Fibroblast of lung (primary cell): ENCODE measurements at places on chromosomes 3 and 15. TPM values are rescaled to one million over a fixed set of nuclear protein-coding genes. Genes with fewer than 3 reads are reported as not detected.

The SMAD6 gene
- total RNA-seq, result 8.7 and 8.9 TPM in 2 replicates

The CDCP1 gene
- total RNA-seq, result 16.9 and 56.1 TPM in 2 replicates

- no peaks in the 10 kb centered on the region for H3K36me3 ChIP-seq
- H3K27ac ChIP-seq, result no peak overlapping the region
- no peaks in the 10 kb centered on the region for H3K27me3 ChIP-seq
- H3K4me1 ChIP-seq, result no peaks in the 10 kb centered on the region
These were observed 221.8 kb downstream of the THRB start for GRCh38 chr3:24272875-24273274.

DNA sequence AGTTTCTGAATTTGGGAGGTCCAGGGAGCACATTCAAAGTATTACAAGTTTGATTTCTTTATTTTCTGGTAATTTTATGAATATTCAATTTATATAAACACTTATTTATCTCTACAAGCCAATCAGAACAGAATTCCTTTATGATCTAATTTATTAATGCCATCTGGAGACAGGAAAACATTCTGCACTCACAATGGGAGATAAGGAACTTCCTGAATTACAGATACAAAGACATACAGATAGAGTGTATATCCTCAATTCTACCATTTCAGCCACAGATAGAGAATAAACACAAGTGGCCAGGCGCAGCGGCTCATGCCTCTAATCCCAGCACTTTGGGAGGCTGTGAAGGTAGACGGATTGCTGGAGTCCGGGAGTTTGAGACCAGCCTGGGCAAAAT lies 86.0 kb downstream of the IQCH start:
- H3K4me3 ChIP-seq, result no peak overlapping the region
- H3K36me3 ChIP-seq, result no peaks in the 10 kb centered on the region
- H3K4me1 ChIP-seq, result no peaks in the 10 kb centered on the region
- no peak overlapping the region for H3K27ac ChIP-seq
- no peak for DNase-seq
- H3K27me3 ChIP-seq, result no peaks in the 10 kb centered on the region

- no peak overlapping the region for H3K4me3 ChIP-seq
- no peak for DNase-seq
- H3K27me3 ChIP-seq, result peaks cover 3% of the 10 kb centered on the region
- no peak overlapping the region for H3K27ac ChIP-seq
- H3K4me1 ChIP-seq, result no peaks in the 10 kb centered on the region
These were observed 510 bp upstream of the COLQ start for GRCh38 chr3:15522016-15522415.

DNA sequence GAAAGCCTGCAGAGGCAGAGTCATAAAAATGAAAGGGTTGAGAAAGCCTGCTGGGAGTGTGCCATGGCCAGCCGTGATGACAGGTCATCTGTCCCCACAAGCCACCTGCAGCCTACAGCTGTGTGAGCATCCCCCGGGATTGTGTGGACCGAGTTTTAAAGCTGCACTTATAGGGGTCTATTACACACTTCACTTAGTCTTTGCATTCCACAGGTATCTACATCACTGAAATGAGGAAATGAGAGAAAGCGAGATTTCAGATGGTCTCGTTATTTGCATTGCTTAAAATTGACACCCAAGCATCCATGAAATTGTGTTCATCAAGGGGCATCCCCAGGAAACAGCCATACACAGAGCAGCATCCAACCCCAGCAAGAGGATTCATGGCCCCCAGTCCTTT lies 137.6 kb upstream of the TRIM42 start:
- H3K27me3 ChIP-seq, result no peaks in the 10 kb centered on the region
- H3K4me1 ChIP-seq, result no peaks in the 10 kb centered on the region
- H3K4me3 ChIP-seq, result no peak overlapping the region
- H3K36me3 ChIP-seq, result no peaks in the 10 kb centered on the region

- no peak overlapping the region for H3K4me3 ChIP-seq
- H3K27me3 ChIP-seq, result no peaks in the 10 kb centered on the region
- DNase-seq, result peak; percentile 11
- peaks cover 4% of the 10 kb centered on the region for H3K4me1 ChIP-seq
- H3K27ac ChIP-seq, result no peak overlapping the region
These were observed 46.2 kb downstream of the NRG4 start for GRCh38 chr15:75966073-75966472.

GRCh38 chr15:97998307-97999071 lies 38.0 kb downstream of the ARRDC4 start:
- no peaks in the 10 kb centered on the region for H3K36me3 ChIP-seq
- H3K27ac ChIP-seq, result no peak overlapping the region
- no peak overlapping the region for H3K4me3 ChIP-seq
- DNase-seq, result peak; percentile 29
- H3K27me3 ChIP-seq, result no peaks in the 10 kb centered on the region

GRCh38 chr3:46049093-46049492 lies 21.8 kb upstream of the XCR1 start:
- H3K27ac ChIP-seq, result no peak overlapping the region
- H3K4me3 ChIP-seq, result no peak overlapping the region
- no peaks in the 10 kb centered on the region for H3K27me3 ChIP-seq

GRCh38 chr3:187498211-187498724 lies 130.1 kb downstream of the RTP4 start:
- no peaks in the 10 kb centered on the region for H3K36me3 ChIP-seq
- DNase-seq, result no peak
- H3K4me3 ChIP-seq, result no peak overlapping the region
- no peak overlapping the region for H3K27ac ChIP-seq
- H3K27me3 ChIP-seq, result no peaks in the 10 kb centered on the region

GRCh38 chr3:101685870-101686307 lies 629 bp downstream of the RPL24 start:
- H3K27me3 ChIP-seq, result no peaks in the 10 kb centered on the region
- no peak for DNase-seq
- peak overlapping the region; percentile 70 for H3K4me3 ChIP-seq
- peaks cover 12% of the 10 kb centered on the region for H3K36me3 ChIP-seq

- H3K27me3 ChIP-seq, result no peaks in the 10 kb centered on the region
- H3K4me1 ChIP-seq, result peaks cover 5% of the 10 kb centered on the region
- DNase-seq, result no peak
- H3K36me3 ChIP-seq, result peaks cover 14% of the 10 kb centered on the region
- peak overlapping the region; percentile 99 for H3K27ac ChIP-seq
These were observed 679 bp downstream of the RPL35A start for GRCh38 chr3:197950677-197951061.

DNA sequence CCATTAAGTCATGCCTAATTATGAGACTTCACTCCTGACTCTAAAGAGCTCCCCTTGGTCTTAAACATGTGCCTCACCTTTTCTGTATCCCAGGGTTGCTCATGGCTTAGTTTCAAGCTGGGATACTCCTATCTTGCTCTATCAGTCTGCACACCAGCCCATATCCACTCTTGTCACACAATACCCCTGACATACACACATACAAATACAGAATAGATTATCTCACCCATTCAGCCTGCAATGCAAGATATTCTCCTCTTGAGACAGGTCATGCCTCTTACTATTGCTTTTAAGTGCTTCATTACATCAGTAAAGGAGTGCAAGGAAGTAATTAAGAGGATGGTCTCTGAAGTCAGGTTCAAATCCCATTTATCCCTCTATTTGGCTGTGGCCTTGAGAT lies 587.3 kb downstream of the IGSF11 start:
- no peak overlapping the region for H3K27ac ChIP-seq
- DNase-seq, result no peak
- no peaks in the 10 kb centered on the region for H3K4me1 ChIP-seq
- no peaks in the 10 kb centered on the region for H3K27me3 ChIP-seq

The TMEM87A gene
- total RNA-seq, result 54.2 and 61.8 TPM in 2 replicates

The RNF13 gene
- total RNA-seq, result 81.7 and 86.8 TPM in 2 replicates

The MYZAP gene
- total RNA-seq, result 0.17 TPM in 1 of 2 replicates, not detected in the other

The ANKDD1A gene
- total RNA-seq, result 6.7 and 13.2 TPM in 2 replicates

GRCh38 chr3:102457644-102458043 lies 22.8 kb downstream of the ZPLD1 start:
- H3K27me3 ChIP-seq, result no peaks in the 10 kb centered on the region
- DNase-seq, result no peak
- H3K4me1 ChIP-seq, result no peaks in the 10 kb centered on the region

The PSMD6 gene
- 71.7 and 79.1 TPM in 2 replicates for total RNA-seq

- no peaks in the 10 kb centered on the region for H3K36me3 ChIP-seq
- no peak for DNase-seq
- no peak overlapping the region for H3K4me3 ChIP-seq
- H3K27me3 ChIP-seq, result peaks cover 7% of the 10 kb centered on the region
These were observed 37.9 kb upstream of the RPL32 start for GRCh38 chr3:12879191-12879815.

The GLDN gene
- total RNA-seq, result 22.9 and 50.7 TPM in 2 replicates

DNA sequence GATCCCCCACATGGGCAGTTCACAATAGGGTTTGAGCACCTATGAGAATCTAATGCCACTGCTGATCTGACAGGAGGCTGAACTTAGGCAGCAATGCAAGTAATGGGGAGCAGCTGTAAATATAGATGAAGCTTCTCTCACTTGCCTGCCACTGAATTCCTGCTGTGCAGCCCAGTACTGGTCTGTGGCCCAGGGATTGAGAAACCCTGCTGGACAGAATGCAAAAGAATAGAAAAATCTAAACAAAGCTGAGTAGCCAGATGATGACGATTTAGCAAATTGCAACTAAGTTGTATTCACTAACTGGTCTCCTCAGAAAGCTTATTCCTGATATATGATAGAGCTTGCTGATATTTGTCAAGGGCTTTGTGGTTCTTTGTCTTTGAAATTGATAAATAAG lies 34.3 kb upstream of the APH1B start:
- no peak for DNase-seq
- H3K27me3 ChIP-seq, result no peaks in the 10 kb centered on the region
- no peak overlapping the region for H3K4me3 ChIP-seq
- H3K36me3 ChIP-seq, result peaks cover 4% of the 10 kb centered on the region

The DLEC1 gene
- total RNA-seq, result under 0.01 TPM in 2 replicates

The C3orf33 gene
- 3.6 TPM in 2 replicates for total RNA-seq

- no peaks in the 10 kb centered on the region for H3K36me3 ChIP-seq
- H3K4me3 ChIP-seq, result no peak overlapping the region
- no peaks in the 10 kb centered on the region for H3K27me3 ChIP-seq
These were observed 38.5 kb downstream of the EPHB1 start for GRCh38 chr3:134833453-134834163.

The GOLGA6D gene
- under 0.01 TPM in 1 of 2 replicates, not detected in the other for total RNA-seq

The TRPM1 gene
- total RNA-seq, result not detected in 2 replicates
